ENCODE measurements at places on chromosomes 7 and 10.
A peak's percentile ranks its signal among the peaks of the same experiment; 100 is the strongest.

- no peak for DNase-seq
Observed at GRCh38 chr7:5139998-5140397, 50.0 kb upstream of the WIPI2 start.

DNA sequence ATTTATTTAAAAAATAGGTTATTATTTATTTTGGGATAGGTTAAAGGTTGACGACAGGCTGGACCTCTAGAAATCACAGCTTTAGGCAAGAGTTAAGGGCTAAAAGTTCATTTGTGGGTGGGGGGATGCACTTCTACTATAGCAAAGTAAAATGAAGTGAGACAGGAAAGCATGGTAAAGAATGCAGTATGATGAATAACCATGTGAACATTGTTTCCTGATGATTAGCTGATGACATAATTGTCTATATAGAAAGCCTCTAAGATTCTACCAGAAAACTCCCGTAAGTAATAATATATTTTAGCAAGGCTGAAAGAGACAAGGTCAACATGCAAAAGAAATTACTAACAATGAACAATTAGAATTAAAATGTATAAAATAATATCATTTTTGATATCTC, 25.7 kb upstream of the PRSS37 start:
- no peak for DNase-seq

- no peak for DNase-seq
Observed at GRCh38 chr10:90969947-90970673, 49.2 kb upstream of the ANKRD1 start.

- DNase-seq, result no peak
Observed at GRCh38 chr10:122282909-122283308, 11.8 kb downstream of the BTBD16 start.

DNA sequence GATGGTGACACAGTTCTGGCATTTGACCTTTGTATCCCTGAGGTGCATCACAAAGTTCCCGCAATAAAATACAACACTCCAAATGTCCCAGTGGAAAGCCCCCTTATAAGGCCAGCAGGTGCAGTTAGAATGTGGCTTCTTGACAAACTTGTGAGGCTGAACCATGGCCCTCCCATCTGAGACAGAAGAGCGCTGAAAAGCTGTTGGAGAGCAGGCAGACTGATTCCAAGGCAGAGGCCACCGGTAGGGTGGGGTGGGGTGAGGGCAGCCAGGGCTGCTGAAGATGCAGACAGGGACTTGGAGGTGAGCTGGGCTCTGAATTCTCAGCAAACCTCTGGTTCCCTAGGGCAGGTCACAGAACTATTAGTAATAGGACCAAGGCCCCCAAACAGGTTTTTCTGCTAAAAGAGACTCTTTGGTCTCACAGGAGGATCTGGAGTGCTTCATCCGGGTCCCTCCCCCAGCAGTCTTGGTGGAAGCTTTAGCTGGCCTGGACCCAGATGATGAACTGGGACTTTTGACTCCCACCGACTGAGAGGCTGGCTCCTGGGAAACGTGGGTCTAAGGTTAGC, 15.6 kb upstream of the CHST3 start:
- no peak for DNase-seq

- no peak for DNase-seq
Observed at GRCh38 chr10:55063811-55064210, 262.8 kb upstream of the PCDH15 start.

GRCh38 chr7:39609113-39609934, 14.0 kb upstream of the RALA start:
- no peak for DNase-seq

DNA sequence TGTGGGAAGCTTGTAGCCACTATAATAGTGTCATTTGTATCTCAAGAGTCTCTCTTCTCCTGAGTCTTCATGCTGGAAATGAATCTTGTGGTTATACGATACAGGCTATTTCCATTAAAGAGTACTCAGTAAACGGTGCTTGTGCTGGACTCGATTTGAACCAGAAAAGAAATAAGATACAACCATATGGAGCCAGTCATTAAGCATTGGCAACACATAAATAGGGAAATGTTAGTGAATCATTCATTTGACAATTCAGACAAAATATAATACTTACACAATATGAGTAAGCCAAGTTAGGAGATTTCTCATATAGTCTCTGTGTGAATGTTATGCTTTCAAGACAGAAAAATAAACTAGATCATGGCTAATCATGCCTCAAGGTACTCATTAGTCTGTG, 356.8 kb downstream of the PLXDC2 start:
- no peak for DNase-seq

GRCh38 chr10:63210611-63211196, 77.6 kb downstream of the NRBF2 start:
- no peak for DNase-seq

- no peak for DNase-seq
Observed at GRCh38 chr7:116576350-116577319, 51.8 kb downstream of the CAV1 start.

DNA sequence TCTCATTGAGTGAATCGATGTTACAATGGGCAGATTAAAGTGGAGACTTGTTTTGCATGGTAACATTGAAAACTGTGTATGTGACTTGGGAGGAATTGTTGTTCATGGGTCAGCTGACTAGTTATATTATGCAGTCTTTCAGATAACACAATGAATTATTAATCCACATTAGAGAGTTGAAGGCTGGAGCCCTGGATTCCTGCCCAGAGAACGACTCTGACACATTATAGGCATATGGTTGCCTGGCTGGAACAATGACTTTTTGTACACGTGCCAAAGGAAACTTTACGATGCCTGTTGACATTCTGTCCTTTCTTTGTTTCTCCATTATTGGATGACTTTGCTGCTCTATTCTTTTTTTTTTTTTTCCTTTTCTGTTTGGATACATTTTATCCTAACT, 52.3 kb upstream of the TMEM229A start:
- DNase-seq, result no peak

DNA sequence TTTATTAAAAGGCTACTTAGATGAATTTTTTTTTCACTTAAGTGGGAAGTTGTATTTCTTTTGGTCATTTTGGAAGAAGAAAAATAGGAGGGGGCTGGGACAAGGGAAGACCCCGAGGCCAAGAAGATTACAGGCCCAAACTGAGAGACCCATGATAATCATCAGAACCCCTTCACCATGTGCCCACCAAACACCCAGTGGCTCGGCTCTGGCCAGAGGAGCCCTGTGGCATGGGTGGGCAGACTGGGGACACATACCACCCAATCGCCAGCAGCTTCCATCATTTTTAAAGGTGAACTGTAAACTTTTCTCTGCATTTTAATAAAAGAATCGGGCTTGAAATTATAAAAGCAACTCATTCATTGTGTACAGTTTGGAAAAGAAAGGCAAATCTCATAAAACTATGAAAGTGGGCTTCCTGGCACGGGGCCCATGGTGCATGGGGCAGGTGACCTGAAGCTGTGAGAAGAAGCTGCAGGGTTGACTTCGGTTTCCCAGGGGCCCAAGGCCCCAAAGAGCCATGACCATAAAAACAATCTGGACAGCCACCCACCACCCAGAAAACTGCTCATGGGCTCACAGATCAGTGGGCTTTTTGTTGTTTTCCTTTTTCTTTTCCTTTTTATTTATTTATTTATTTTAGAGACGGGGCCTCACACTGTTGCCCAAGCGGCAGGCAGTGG, 29.4 kb upstream of the RET start:
- no peak for DNase-seq

GRCh38 chr7:130277763-130278643, 11.3 kb downstream of the CPA2 start:
- DNase-seq, result no peak

DNA sequence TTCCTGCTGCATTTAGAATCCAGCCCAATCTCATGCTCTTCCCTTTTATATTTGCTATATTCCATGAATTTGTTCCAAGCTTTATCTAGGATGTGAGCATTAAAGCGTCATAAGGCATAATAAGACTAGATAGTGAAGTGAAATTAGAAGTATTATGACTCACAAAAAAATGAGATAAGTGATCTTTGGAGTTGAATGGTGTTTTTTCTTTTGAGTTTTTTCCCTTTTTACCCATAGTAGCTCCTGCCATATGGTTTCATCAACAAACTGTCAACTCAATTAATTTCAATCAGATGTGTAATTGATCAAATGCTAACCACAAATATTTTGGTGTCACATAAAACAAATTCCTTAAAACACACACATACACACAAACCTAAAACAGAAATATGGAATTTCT, 17.0 kb downstream of the KLHDC10 start:
- DNase-seq, result no peak

GRCh38 chr7:103134836-103135554, 13.9 kb downstream of the NAPEPLD start:
- no peak for DNase-seq

- no peak for DNase-seq
Observed at GRCh38 chr10:24969841-24970281, 17.5 kb upstream of the PRTFDC1 start.

GRCh38 chr10:49191349-49191748, 3.2 kb upstream of the TMEM273 start:
- no peak for DNase-seq

DNA sequence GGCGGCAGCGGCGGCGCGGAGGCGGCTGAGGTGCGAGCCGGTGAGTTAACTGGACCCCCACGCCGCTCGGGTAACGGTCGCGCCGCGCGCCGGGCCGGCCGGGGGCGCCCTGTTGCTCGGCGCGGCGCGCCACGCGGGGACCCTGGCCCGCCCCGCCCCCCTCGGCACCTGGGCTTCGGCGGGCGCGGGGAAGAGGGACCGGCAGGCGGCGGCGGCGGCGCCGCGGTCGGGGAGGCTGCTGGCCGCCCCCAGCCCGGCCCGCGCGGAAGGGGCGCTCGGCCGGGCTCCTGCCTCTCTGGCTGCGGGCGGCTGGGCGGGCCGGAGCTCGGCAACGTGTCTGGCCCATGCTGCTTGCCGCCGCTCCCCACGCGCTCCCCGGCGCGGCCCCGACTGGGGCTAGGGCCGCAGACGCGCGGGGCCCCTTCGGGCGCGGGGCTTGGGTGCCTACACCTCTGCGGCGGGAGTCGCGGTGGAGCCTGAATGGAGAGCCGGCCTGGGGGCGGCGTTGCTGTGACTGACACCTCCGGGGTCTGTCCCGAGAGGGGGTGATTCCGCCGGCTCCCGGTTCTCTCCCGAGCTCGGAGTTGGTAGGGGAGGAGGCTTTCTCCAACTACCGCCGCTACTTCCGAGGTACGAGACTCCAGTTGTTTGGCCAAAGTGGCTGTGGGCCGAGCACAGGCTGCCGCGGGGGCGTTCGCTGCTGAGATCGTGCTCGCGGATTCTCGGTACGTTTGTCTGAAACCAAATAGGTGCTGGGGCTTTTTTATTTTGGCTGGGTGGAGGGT, 494 bp downstream of the PALS2 start:
- peak; percentile 32 for DNase-seq

- no peak for DNase-seq
Observed at GRCh38 chr7:119270045-119270464, 1002.9 kb upstream of the KCND2 start.

DNA sequence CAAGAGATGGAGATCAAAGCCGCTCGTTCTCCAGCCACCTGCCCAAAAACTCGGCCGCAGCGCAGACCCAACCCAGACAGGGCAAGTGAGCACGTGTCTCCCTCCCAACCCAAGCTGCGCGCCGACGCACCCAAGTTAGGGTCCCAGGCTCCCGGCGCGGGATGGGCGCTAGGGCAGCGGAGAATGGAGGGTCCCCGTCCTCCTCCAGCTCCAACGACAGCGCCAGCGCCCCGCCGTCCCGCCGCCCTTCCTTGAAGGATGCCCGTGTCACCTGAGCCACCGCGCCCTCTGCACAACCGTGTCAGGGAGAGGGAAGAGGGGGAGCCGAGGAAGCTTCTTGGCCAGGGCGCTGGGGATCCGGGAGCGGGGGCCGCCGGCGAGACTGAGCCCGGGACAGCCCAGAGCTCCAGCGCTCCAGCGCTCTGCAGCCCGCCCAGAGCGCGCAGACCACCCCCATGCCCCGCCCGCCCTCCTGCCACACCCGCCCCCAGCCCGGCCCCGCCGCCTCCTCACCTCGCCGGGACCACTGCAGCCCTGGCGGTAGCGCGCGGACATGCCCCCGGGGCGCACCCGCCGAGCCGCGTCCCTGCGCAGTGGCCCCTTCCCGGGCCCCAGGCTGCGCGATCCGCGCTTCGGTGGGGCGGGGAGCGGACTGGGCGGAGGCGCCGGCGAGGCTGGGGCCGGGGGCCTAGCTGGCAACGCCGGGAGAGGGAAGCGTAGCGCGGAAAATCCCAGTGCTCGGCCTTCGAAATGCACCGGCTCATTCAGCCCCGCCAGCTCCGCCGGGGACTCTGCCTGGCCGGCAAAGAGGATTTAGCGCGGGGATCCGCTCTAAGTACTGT, at the start of gene SLC16A12:
Gene SLC16A12 (minus strand): TSS at position 424 of the 842 bp plus-strand sequence. CDS start 73,016 bp downstream, outside the sequence.
- DNase-seq, result no peak

DNA sequence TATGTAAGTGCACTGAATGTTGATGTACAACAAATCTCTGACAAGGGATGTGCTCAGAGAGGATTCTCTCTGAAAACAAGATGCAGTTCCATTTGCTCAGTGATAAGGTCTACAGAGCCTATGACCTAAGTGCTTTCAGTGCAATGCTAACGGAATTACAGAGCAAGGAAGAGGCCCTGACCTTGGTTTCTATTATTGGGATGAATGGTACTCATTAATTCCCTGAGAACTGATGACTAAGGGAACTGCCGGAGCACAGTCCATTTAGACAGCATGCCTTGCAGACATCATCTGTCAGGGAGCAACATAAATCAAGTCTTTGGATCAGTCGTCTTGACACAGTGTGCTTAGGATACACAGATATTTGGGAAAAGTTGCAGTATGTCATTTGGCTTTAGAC, 340.8 kb downstream of the PHTF2 start:
- no peak for DNase-seq

DNA sequence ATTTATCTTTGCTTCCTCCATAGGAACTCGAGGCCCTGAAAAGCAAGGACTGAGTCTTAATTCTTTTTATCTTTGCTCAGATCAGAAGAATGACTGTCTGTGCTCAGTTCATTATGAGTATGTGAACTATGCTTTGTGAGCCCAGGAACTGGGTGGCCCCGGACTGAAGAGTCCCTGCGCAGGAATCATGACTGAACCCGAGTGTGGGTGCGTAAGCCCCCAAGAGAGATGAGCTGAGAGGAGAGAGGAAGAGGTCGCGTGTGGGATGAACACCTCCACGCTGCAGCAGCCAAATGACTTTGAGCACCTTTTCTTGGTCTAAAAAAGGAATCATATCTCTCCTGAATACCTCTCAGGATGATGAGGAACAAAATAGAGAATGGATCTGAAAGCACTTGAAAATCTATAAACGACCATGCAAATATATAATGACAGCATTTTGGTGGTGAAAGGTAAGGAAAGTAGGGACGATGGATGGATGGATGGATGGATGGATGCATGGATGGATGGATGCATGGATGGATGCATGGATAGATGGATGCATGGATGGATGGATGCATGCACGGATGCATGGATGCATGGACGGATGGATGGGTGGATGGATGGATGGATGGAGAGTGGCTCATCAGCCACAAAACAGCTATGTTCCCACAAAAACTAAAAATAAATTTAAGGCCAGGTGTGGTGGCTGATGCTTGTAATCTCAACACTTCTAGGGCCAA, 19.8 kb downstream of the FAM171A1 start:
- no peak for DNase-seq

- no peak for DNase-seq
Observed at GRCh38 chr7:135333946-135334345, 100.3 kb downstream of the STRA8 start.

GRCh38 chr7:148503900-148504487, 86.6 kb upstream of the C7orf33 start:
- DNase-seq, result no peak

- DNase-seq, result no peak
Observed at GRCh38 chr10:100637785-100638184, 102.0 kb downstream of the HIF1AN start.

- no peak for DNase-seq
Observed at GRCh38 chr7:128030263-128030653, 979 bp downstream of the LRRC4 start.

GRCh38 chr10:102083541-102083940, 18.4 kb downstream of the HPS6 start:
- DNase-seq, result no peak

GRCh38 chr7:96199421-96199820, 122.5 kb downstream of the SLC25A13 start:
- no peak for DNase-seq
